ENCODE measurements at places on chromosomes 12 and 14. TPM values are rescaled to one million over a fixed set of nuclear protein-coding genes. Genes with fewer than 3 reads are reported as not detected.

Gene RNF212B
- 1.1 TPM for polyA plus RNA-seq

Gene SPRING1
- polyA plus RNA-seq = 37.0 TPM

Gene MGP
- 52.5 TPM for polyA plus RNA-seq

Gene TAS2R7
- not detected for polyA plus RNA-seq

Gene TEX52
- 0.65 TPM for polyA plus RNA-seq

Measured in right renal pelvis (tissue), 4 donors.